Naive thymus-derived CD4-positive, alpha-beta T cell (primary cell): ENCODE measurements at places on chromosomes 5 and 9.

DNA sequence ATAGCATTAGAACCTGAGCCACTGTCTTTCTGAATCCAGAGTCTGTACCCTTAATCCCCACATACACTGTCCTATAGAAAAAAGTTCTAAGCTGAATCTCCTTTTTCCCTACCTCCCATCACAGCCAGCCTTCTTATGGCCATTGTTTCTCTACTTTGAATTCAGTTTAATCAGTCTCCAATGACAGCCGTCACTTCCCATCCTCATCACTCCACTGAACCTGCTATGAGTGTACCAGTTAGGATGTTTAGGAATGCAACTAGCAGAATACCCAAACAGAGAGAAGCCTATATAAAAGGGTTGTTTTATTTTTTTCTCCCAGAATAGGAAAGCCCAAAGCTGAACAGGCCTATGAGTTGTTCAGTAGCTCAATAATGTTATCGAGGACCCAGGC is 220.4 kb upstream of the NREP start:
- no peak for DNase-seq

DNA sequence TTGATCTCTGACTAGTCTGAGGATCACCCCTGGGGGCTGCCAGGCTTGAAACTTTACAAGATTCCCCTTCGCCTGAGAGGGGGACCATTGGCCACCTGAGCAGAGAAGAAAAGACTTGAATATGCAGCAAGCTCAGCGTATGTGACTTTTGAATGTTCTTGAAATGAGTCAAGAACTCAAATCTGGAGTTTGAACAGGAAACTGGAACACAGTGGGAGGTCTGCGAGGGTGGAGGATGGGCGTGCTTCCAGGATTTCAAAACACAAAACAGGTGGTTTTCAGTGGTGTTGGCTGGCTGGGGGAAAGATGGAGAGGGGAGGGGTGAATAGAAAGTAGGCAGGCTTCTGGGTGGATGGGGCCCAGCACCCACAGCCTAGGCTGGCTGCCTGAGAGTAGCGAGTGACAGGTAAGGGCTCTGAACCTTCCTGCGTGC is 40.6 kb downstream of the TMEM174 start:
- no peak for DNase-seq

DNA sequence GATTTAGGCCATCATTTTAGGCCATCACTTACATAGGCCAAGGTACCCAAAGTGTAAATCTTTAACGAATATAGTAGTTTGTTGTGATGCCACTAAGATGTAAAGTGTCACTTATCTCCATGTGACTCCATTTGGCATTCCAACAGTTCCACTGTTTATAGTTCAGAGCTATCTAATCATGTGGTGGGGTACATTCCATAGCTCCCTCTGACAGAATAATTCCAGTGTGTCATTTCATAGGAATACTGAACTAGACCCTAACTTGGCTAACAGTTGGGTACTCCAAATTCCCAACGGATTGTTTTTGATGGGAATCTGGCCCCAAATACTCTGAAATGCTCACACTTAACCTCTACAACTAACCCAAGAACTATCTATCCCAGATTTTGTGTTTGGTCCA is 76.7 kb upstream of the FST start:
- DNase-seq = no peak

GRCh38 chr9:114350636-114351401 is 21.1 kb downstream of the ORM2 start:
- DNase-seq = no peak

DNA sequence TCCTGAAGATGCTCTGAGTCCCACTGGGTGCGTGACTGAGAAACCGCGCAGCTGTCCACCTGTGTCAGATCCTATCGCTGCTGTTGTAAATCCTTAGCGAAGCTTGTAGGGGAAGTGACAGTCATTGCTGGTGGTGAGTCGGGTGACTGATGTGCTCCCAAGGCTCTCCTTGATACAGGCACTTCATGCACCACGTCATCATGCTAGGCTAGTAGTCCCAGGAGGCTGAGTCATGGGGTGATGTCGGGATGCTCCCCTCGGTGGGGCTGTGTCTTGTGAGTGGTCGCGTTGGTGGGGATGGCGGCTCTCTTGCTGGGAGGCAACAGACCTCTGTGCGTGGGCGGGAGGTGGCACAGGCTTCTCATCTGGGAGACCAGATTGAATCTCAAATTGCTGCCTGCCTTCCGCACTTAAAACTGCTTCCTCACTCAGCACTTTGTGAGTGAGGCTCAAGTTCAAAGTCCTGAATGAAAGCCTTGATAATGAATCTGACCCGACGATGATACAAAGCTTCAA is 84.7 kb downstream of the CSNK1A1 start:
- DNase-seq = no peak

DNA sequence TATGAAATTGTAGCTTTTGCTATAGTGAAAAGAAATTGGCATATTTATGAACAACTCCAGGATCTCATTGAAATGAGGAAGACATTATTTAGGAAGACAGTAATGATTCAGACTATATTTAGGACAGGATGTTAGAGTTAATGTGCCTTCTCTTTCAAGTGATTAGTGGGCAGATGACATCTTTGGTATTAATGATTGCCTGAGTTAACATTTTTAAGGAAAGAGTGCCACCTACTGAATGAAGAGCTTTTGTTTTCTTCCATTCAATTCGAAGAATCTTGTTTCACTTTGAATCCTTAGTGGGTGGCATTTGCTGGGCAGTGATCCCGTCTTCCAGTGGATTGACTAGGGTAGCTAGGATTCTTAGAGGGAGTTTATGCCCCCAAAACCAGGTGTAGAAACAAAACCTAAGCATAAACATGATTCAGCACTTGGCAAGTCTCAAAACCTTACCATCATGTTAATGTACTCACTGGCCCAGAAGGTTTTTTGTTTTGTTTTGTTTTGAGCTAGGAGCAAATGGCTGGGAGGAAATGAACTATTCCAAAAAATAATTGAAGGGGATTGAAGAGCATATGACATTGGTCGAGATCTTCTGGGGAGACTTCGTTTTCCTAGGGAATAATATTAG is 23.2 kb downstream of the MAP3K1 start:
- DNase-seq = peak; percentile 42

GRCh38 chr9:122332083-122332482 is 38.7 kb upstream of the PTGS1 start:
- DNase-seq = no peak

DNA sequence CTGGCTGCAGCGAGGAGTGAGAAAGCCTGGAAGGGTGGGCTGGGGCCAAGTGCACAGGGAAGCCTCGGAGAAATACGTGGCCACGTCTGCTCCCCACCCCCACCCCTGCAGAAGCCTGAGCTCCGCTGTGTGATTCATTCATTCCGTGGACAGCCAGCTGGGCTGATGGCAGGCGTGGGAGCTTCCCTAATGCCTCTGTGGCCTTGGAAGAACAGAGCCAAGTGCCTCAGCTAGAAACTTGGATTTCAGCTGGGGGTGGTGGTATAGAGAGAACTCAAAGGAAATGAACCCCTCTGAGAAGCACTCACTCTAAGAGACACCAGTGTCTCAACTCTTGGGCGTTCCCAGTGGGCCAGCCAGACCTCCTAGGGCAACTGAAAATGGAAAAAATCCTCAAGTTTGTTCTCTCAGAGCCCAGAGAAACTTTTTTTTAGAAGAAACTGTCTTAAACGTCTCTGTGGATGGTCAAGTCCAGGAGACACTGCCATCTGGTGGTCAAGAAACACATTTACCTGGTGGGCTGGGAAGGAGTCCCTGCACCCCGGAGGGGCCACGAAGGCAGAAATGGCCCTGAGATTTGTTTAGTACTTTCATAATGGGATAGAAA is 18.0 kb downstream of the ATOX1 start:
- peak; percentile 9 for DNase-seq

- DNase-seq = no peak
Measured at GRCh38 chr5:468401-468800, 25.4 kb downstream of the EXOC3 start.

DNA sequence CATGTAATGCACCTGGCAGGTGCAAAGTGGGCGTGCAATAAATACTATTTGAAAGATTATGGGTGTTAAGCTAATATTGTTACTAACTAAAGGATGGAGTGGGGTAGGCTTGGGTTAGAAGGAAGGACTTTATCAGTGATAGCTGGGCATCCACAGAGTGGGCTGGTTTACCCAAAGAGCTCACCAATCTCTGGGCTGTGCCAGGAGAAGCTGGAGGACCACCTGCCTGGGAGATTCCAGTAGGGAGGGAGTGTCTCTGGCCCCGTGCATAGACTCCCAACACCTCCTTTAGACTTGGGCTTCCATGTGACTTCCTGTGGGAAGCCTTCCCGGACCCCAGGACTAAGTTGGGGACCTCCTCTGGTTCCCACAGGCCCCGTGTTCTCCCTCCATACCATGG is 5.6 kb upstream of the URM1 start:
- no peak for DNase-seq

DNA sequence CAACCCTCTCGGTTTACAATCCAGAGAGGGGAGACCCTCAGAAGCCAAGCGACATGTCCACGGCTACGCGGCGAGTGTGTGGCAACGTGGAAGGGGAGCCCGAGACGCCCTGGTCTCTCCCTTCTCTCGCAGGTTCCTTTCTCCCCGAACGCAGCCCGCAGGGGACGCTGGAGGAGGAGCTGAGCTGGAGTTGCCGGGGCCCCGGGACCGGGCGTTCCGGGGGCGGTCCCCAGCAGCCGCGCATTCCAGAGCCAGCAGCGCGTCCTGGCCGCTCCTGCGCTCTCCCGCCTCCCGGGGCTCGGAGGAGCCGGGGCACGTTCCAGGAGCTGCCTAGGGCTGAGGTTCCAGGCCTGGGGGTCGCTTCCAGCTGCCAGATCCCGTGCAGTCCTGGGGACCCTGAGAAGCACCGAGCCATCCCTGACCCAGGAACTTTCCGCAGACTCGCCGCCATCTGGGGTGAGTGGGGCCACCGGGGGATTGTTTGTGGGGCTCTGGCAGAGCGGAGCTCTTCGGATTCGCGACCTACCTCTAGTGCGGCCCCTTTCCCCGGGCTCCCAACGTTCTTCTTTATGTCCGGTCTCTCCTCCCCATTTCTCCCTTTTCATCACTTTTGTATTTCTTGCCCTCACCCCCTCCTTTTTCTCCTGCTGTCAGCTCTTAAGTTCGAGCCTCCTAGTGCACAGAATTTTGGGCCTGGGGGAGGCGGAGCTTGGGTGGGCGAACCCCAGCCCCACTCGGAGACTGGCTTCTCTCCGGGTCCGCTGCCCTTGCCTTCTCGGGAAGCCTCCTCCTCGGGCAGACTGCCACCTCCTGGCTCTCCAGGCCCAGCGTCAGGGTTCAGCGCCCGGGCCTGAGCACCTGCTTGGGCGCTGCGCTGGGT is at the start of gene SMIM3:
TSS of gene SMIM3 (plus strand) at position 241 of the 880 bp plus-strand sequence. CDS start 16,684 bp downstream, outside the sequence.
- DNase-seq = peak; percentile 68

- no peak for DNase-seq
Measured at GRCh38 chr9:97854696-97855485, 1.9 kb downstream of the FOXE1 start.

- no peak for DNase-seq
Measured at GRCh38 chr5:159001247-159001646, 98.5 kb downstream of the EBF1 start.

DNA sequence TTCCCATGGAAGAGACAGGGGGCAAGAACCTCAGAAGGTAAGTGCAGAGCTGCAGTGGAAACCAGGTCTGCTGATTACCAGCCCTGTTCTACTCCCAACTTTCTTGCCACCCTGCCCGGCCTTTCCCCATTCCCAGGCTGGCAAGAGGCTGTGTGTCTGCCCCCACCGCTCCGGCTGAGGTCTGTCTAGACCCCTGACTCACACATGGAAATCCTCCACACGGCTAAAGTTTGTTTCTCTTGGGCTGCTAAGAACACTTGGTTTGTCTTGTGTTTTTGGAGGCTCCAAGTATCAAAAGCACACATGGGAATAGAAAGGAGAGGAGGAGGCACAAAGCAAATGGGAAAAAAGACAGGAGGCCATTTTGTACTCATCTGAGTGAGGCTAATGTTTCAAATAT is 168.3 kb downstream of the GABBR2 start:
- no peak for DNase-seq

DNA sequence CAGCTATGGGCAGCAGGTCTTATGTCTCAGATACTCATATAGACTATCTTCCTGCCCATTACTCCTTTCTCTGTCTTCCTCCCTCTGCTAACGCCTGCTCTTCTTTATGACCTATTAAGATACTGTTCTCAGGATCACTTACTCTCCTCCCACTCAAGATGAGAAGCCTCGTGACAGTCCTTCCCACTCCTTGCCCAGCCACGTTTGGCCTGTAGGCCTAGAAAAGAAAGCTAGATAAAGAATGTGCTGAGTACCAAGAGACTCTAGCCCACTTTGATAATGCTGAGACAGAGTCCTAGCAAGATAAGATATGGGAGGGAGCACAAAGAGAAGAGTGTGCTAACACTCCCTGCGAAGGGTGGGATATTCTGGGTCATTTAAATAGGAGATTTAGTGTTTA is 6.8 kb upstream of the DENND4C start:
- DNase-seq = no peak

- no peak for DNase-seq
Measured at GRCh38 chr5:17426104-17426749, 71.8 kb upstream of the TAF11L2 start.
